ENCODE measurements at places on chromosomes 4 and X.

GRCh38 chrX:48700951-48701653 lies 4.6 kb downstream of the SUV39H1 start:
- DNase-seq: no peak

- no peak for DNase-seq
These were observed 8.7 kb downstream of the FHDC1 start for GRCh38 chr4:152944666-152945320.

DNA sequence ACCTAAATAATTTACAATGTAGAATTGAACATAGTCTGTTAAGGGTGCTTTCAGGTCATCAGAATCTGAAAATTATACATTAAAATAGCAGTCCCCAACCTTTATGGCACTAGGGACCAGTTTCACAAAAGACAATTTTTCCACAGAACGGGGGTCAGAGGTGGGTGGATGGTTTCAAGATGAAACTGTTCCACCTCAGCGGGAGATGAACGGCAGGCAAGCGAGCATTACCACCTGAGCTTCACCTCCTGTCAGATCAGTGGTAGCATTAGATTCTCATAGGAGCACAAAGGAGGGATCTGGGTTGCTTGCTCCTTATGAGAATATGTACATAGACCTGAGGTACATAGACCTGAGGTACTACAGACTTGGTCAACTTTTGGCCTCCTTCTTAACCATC lies 29.0 kb downstream of the LRBA start:
- peak; percentile 65 for DNase-seq

DNA sequence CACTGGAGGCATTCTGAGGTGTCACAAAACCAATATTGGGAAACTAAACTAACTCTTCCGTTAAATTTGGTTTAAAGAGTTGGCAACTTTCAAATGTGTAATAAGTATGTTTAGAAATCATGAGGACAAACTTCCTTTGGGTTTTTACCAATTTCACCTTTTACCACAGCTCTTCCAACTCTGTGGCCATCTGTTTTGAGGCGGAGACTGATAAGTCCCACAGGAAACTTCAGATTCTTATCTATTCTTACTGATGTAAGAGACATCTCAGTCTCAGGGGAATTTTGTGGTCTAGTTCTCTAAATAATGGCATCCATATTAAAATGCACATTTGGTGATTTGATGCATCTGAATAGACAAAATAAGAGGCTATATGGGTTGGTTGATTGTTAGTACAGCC lies 229.2 kb upstream of the AFF2 start:
- DNase-seq: no peak

DNA sequence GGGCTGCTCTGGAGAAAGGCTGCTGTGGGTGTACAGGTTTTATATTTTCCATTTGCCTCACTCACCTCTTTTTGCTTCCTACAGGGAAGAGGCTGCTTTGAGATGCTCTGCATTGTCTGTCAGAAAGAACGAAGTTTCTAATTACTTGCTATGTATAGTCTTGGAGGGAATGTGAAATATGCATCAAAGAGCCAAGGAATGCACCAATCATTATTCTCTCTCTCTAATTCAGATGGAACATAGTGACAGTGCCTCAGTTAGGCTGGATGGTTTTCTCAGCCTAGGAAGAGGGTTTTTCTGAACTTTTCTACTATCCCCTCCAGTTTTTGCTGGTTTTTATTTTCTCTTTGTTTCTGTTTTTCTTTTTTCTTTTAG lies 106.8 kb upstream of the SLC4A4 start:
- no peak for DNase-seq

GRCh38 chrX:22516893-22517292 lies 244.2 kb downstream of the CBLL2 start:
- no peak for DNase-seq

DNA sequence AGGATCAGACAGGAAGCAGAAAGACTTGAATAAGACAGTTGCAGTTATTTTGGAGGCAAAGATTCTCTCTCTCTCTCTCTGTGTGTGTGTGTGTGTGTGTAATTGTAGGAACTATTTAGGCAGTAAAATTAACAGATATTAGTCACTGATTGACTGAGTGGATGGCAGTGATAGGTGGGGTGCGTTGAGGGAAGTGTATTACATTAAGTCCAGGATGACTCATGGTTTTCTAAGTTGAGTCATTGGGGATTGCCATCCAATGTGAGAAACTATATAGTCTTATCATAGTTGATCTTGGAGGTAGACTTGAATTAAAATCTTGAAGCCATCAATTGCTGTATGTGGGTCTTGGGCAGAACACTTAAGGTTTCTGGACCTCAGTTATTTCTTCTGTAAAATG lies 75.4 kb downstream of the AR start:
- DNase-seq: no peak

GRCh38 chrX:149036086-149036485 lies 469.0 kb downstream of the IDS start:
- DNase-seq: no peak

DNA sequence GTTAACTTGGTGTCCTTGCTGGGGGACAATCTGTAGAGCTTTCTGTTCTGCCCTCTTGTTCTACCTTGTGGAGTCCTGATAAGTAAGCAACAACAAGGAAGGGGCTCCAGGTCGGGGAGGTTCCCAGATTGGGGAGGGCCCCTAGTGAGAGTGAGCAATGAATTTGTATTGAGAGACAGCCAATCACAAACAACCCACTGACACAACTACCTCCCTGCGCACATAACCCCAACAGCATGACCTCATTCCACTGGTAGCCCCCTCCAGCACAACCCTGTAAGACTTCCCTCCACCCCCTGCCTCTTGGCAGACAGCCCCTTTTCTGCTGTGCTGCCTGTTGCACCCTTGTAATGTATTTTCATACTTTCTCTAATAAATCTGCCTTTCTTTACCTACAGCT lies 19.7 kb upstream of the PNPLA4 start:
- no peak for DNase-seq

DNA sequence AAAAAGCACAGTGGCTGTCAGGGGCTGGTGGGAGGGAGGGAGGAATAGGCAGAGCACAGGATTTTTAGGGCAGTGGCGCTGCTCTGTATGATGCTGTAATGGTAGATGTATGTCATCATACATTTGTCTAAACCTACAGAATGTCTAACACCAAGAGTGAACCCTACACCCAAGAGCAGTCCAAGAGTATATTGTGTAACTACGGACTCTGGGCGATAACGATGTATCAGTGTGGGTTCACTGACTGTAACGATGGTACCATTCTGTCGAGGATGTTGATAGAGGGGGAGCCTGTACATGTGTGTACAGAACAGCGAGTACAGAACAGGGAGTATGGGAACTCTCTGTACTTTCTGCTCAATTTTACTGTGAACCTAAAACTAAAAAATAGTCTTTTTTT lies 76.5 kb downstream of the HAUS3 start:
- DNase-seq: no peak

- no peak for DNase-seq
These were observed 198.6 kb downstream of the SHOX start for GRCh38 chrX:829145-829544.

DNA sequence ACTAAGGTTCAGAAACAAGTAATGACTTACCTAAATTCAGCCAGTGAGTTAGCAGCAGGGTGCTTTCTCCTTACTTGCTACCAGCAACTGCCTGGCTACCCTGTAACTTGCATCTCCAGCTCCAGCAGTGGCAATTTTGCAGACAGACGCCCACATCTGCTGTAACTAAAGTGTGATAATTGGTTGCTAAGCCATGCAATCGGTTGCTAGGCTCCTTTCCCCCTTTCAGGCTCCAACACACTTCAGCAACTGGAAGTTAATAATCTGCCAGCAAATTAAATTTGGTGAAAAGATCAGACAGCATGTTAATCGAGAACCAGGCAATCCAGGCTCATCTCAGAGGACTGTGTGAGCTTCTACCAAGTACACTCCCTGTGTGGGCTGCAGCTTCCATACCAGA lies 24.2 kb upstream of the ARHGEF9 start:
- DNase-seq: no peak

DNA sequence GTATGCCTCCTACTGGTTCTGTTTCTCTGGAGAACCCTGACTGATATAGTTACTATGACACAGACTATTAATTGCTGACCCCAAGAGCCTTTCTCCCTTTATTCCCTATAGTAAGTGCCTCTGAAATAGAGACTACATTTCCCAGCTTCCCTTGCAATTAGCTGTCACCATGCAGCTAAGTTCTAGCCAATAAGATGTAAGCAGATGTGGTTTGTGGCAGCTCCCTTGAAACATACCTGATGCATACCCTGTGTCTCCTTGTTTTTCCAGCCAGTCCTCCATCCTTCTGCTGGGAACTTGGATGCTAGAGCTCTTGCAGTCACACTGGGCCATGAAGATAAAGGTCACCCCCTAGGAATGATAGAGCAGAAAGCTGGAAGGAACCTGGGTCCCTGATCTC lies 9.7 kb upstream of the TMEM165 start:
- DNase-seq: no peak

DNA sequence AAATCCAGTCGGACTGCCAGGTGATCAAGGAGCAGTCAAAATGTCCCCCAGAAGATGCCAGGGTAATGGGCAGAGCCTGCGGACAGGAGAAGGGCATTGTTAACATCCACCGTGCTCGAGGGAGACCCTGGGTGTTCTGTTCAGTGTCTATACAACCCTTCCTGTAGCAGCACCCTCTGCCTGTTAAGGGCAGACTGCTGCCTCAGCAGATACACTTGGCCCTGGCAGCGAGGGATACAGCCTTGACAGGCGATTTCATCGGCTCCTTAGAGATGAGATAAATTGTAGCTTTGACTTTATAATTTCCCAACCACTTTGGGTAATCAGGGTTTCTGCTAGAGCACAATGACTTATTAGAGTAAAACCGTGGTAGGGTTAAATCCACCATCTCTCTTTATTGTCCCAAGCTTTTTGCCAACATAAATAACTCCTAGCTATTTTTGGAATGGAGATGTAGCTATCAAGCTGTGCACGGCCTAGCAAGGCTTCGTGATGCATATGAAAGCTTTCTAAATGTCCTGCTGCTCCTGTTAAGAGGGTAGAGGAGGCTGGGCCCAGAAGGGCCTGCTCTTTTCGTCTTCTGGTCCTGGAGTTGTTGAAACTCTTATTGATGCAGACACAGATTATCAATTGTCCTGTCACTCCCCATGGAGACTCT lies 195.9 kb downstream of the CPEB2 start:
- no peak for DNase-seq

GRCh38 chr4:78100060-78100459 lies 42.9 kb downstream of the FRAS1 start:
- no peak for DNase-seq

DNA sequence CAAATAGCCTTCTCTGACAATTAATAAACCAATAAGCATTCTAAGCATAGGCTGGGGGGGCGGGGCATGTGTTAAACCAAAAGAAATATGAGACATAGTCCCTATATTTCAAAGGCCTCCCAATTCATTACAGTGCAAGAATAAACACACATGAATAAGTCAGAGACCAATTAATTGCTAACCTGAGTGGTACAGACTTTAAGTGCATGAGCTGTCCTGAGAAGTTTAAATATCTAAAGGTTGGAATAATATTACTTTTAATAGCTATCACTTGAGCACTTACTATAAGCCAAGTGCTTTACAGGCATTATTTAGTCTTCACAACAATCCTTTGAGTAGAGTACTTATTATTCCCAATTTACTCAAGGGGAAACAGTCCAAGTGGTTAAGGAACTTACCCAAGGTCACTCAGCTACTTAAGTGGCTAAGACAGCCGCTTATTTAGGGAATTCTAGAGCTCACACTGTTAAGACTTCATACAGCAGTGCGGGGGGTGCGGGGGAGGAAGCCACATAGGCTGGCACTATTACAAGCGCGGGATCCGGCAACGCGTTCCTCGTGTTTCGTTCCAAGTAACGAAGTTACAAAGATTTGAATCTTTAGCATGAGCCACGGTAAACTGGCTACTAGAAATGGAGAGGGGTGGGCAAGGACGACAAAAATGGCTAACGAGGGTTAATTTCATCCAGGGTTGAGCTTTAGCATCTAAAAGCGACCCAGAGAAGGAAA lies 1.4 kb downstream of the THOC2 start:
- peak; percentile 35 for DNase-seq

DNA sequence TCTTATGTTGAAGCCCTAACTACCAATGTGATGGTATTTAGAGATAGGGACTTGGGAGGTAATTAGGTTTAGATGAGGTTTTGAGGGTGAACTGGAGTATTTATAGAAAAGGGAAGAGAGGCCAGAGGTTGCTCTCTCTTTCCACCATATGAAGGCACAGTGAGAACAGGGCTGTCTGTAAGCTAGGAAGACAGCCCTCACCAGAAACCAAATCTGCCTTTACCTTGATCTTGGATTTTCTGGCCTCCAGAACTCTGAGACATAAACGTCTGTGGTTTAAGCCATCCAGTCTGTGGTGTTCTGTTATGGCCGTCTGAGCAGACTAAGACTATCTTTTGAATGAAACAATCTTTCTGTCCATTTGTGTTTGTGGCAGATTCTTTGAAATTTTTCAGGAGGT lies 223.7 kb downstream of the PDHA2 start:
- no peak for DNase-seq

DNA sequence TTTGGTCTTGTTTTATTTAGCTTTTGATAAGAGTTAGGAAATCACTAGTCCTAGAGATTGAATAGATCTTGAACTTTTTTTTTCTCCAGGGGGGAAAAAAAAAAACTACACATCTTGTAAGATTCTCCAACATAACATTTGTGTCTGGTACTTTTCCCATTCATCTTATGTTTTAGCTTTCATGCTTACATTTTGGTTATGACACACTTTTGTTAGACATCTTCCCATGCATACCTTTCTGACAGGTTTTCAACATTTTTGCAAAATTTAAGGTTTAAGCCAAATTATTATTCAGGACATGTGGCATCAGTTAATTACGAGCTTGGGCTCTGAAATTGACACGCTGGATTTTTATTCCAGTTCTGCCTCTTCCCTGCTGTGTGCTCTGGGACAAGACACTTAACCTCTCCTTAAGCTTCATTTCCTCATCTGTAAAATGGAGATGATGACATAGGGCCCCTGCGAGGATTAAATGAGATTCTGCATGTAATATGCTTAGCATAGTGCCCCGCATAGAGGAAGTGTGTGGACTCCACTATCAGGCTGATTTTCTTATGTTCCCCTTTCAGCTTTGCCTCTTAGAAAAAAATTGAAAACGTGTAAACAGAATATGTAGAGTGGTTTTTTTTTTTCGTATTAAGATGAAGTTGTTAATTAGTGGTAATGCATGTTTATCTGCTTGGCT lies 5.3 kb downstream of the KIT start:
- no peak for DNase-seq

GRCh38 chrX:136165406-136165805 lies 18.1 kb downstream of the FHL1 start:
- DNase-seq: no peak

GRCh38 chr4:169231647-169232262 lies 39.0 kb downstream of the SH3RF1 start:
- no peak for DNase-seq
